NCI-H1105 (cell line): ENCODE measurements at places on chromosomes 6 and 20.

GRCh38 chr6:142738035-142738396, 207.0 kb downstream of the HIVEP2 start:
- DNase-seq = no peak

GRCh38 chr6:53793318-53794136, 1.3 kb upstream of the LRRC1 start:
- peak; percentile 68 for DNase-seq

DNA sequence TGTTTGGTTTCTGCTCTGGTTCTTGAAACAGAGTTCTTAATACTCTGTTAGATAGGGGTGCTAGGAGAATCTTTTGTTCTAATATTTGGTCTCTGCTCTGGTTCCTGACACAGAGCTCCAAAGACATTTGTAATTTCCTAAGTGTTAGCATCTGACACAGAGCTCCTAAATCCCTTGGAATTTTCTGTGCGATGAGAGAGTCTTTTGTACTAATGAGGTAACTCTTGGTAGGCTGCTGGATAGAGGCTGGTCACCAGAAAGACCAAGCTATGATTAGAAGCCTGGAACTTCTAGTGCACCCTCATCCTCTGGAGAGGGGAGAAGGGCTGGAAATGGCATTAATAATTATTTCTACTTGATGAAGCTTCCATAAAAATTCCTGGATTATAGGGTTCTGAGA, 7.7 kb upstream of the CD109 start:
- DNase-seq = no peak

- DNase-seq = no peak
Measured at GRCh38 chr6:139728876-139729427, 354.5 kb upstream of the CITED2 start.

DNA sequence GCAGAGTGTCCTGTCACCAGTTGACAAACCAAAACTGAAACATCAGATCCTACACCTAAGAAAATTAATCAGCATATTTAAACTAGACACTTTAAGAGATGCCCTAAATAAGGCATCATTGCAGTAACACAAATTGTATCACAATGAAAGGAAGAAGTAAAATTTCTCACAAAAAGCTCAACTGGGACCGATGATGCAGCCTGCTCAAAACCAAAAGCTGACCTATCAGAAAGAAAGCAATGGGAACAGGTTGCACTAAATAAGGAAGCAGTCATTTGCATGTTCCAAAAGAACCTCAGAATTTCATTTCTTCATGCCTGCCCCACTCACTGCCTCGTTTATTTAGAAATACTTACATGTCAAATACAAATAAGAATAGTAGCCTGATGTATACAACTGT, 12.1 kb downstream of the HIVEP2 start:
- DNase-seq = no peak
